ENCODE measurements at places on chromosomes 11 and 22.

DNA sequence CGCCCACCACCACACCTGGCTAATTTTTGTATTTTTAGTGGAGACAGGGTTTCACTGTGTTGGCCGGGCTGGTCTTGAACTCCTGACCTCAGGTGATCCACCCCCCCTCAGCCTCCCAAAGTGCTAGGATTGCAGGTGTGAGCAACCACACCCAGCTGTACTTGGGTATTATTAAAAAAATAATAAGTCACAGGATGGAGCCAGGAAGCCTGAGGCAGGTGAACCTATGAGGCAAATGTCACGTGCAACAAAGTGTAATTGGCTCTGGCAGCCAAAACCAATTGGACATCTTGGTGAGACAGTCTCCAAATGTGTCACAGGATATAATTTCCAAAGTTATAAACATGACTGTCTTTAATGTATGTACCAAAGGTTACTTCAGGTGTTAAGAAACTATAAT is 24.0 kb upstream of the MALAT1 start:
- DNase-seq, result no peak

DNA sequence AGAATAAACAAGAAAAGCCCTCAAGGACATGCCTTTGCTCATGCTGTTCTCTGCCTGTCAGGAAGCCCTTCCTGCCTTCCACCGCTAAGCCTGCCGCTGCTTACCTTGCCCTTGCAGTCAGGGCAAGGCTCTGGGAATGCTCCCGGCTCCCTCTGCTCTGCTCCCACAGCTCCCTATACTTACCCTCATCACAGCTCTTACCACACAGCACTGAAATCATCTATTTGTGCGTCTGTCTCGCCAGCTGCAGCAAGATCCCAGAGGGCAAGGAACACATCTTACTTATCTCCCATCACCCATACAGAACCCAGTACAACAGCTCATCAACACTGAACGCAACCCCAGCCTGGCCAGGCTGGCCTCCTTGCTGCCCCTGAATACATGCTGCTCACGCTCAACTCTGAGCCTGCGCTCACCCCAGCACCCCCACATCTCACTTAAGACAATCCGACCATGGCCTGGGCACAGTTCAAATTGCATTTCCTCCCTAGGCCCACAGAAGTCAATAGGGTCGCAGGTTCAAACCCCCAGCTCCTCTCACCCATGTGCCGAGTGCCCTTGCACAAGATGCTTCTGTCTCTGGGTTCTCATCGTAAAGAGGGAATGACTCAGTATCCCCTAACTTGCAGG is 161.8 kb downstream of the IGLL1 start:
- no peak for DNase-seq

- no peak for DNase-seq
These were observed 19.0 kb downstream of the RSF1 start for GRCh38 chr11:77801477-77801876.

DNA sequence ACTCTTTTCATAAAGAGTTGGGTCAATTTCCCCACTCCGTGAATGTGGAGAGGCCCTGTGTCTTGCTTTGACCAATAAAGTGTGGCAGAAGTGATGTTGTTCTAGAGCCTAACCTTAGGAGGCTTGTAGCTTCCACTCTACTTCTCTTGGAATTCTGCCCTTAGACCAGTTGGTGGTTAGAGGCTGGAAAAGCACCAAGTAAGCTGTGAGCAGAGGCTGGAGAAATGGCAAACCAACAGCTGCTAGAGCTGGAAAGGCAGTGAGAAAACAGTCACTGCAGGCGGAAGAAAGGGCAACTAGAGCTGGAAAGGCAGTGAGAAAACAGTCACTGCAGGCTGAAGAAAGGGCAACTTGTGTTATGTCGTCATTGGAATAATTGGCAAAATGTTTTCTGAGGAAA is 29.8 kb upstream of the MSANTD2 start:
- DNase-seq, result no peak

DNA sequence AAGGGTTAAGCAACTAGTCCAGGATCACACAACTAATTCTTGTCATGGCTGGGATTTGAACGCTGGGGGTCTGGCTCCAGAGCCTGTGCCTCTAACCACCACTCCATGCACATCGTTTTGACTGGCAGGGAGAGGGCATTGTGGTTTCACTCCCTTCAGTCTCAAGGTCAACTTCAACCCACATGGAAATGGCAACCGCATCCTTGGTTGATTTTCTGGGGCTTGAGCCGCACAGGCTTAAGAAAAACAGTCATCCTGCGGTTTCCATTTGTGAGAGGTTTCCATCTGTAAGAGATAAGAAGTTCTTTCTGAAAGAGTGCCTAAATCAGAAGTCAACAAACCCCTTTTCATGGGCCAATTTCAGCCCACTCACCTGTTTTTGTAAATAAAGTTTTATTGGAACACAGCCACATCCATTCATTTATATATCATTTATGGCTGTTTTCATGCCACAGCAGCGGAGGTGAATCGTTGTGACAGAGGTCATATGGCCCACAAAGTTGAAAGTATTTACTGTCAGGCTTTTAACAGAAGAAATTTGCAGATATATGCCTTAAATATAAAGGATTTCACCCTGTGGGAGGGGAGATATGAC is 65.7 kb downstream of the SGSM1 start:
- DNase-seq, result no peak

All from activated T-helper 1 cell treated with Interleukin-2 at 50 U/mL for 16 hours (primary cell).